Breast epithelium (tissue), 4 donors: ENCODE measurements at places on chromosomes 1 and 21. TPM values are rescaled to one million over a fixed set of nuclear protein-coding genes. Genes with fewer than 3 reads are reported as not detected.
A peak's percentile ranks its signal among the peaks of the same experiment; 100 is the strongest.

DNA sequence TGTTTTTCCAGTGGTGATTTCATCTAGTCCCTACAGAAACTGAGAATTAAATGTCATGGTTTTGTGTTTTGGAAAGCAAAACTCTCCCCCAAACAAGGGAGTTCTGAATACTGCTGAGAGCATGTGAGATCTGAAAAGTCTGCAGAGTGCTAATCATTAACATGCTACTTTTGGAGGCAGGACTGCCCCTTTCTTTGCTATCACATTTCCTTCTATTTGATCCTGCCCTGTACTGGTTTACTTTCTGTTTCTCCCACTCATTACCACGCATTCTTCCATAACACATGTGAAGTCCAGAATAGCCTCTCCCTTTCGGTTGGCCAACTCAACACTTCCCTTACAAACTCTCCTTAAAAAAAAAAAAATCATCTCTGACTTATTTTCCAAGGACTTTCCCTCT lies 63.6 kb downstream of the GADD45A start:
- H3K27me3 ChIP-seq: no peaks in the 10 kb centered on the region
- peak overlapping the region; percentile 88 for H3K27ac ChIP-seq
- H3K4me3 ChIP-seq: peak overlapping the region; percentile 34

GRCh38 chr1:8378981-8379470 lies 61.1 kb downstream of the SLC45A1 start:
- no peak overlapping the region for H3K4me3 ChIP-seq
- DNase-seq: no peak
- peak overlapping the region; percentile 73 for H3K27ac ChIP-seq
- H3K27me3 ChIP-seq: no peaks in the 10 kb centered on the region
- no peaks in the 10 kb centered on the region for H3K36me3 ChIP-seq

GRCh38 chr1:113872219-113872935 lies 865 bp upstream of the PTPN22 start:
- no peak overlapping the region for H3K4me3 ChIP-seq
- no peaks in the 10 kb centered on the region for H3K4me1 ChIP-seq
- DNase-seq: no peak
- no peaks in the 10 kb centered on the region for H3K36me3 ChIP-seq
- H3K27me3 ChIP-seq: no peaks in the 10 kb centered on the region

- no peaks in the 10 kb centered on the region for H3K36me3 ChIP-seq
- peak overlapping the region; percentile 80 for H3K4me3 ChIP-seq
- DNase-seq: no peak
- H3K27ac ChIP-seq: peak overlapping the region; percentile 92
- H3K4me1 ChIP-seq: peaks cover 17% of the 10 kb centered on the region
Measured at GRCh38 chr1:145963265-145964019, 933 bp downstream of the ANKRD34A start.

Gene ARTN
- 1.8 TPM for total RNA-seq

Gene PRKAB2
- total RNA-seq: 16.8 TPM

Gene F13B
- total RNA-seq: not detected
